ENCODE measurements at places on chromosomes 7 and 10.

DNA sequence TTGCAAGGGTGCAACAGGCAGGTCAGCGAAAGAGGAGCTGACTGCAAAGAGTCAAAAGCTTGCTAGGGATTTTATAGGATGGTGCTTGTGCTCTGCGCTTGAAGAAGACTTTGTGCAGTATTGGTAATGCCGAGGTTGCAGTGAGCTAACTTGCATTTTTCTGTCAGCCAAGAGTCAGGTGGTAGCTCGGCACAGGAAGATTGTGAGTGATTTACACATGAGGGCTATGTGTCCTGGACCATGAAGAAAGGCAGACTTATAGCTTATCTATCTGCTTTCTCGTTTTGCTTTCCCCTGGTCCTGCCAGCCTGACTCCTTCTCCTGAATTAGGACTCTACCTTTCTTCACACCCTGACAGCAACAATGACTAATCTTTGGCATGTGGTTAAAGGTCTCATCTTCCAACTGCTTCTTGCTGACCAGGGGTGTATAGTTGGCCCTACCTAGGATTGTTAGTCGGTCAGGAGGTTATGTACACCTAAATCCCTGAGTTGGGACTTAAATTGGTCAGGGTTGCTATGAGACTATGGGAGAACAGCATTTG is 4.1 kb upstream of the SYPL1 start:
- DNase-seq: peak; percentile 32

DNA sequence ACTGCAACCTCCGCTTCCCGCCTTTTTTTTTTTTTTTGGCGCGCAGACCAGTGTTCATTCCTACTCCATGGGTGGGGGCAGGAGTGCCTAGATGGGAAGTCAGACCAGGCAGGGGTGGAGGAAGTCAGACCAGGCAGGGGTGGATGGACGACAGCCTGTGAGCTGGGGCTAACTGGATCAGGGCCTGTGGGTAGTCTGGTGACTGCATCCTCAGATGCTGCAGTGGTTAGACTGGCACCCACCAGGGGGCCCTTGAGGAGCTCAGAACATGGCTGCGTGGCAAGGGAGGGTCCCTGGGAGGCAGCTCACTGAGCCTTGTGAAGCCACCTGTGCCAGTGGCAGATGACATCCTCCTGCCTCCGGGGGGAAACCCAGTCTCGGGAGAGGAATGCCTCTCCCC is 35.1 kb downstream of the RCC1L start:
- DNase-seq: no peak

DNA sequence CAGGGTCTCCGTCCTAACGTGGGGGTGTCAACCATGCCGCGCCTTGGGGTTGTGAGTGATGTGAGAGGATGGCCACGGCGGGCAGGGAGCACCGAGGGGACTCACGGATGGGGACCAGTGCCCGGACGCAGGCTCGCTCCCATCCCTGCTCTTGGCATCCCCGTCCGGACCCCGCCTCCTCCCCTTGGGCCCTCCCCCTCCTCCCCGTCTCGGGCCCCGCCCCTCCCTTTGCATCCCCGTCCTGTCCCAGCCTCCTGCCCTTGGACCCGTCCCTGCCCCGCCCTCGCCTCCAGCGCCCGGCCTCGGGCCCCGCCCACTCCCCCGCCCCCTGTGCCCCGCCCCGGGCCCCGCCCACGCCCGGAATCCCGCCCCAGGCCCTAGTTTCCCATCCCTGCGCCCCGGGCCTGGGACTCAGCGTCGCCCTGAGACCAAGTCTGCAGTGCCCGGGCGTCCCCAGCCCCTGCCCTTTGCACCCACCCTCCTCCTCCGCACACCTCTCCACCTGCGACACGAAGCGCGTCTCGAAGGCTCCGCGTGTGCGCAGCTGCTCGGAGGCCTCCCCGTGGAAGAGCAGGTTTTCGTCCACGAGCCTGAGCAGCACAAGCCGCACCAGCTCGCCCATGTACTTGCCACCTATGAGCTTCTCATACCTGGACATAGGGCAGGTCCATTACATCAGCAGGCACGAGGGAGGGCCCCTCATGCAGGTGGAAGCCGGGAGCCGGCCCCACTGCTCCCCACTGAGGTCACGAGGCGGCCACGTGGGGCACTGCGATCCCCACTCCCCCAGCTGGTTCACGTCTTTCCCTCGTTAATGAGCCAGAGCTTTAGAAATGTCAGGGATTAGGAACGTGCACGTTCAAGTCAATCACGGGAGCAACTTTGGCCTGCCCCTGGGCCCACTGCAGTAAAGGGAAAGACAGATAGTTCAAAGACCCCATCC is 5.1 kb upstream of the MYL7 start:
- DNase-seq: no peak

DNA sequence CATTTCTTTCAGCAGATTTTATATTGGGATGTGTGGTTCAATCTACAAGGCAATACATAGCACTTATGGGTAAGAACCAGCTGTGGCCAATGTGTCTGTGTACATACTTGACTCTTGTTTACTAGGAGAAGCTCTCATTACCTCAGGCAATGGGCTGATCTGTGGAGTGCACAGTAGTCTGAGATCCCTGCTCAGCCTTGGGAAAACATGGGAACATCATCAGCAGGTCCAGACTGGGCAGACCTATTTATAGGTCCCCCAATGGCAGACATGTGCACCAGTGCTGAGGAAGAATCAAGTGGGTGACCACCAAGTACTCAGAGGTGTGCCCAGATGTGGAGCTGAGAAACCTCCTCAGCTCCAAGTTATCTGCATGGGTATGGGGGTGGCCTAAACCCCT is 349.7 kb downstream of the KIF20B start:
- no peak for DNase-seq

DNA sequence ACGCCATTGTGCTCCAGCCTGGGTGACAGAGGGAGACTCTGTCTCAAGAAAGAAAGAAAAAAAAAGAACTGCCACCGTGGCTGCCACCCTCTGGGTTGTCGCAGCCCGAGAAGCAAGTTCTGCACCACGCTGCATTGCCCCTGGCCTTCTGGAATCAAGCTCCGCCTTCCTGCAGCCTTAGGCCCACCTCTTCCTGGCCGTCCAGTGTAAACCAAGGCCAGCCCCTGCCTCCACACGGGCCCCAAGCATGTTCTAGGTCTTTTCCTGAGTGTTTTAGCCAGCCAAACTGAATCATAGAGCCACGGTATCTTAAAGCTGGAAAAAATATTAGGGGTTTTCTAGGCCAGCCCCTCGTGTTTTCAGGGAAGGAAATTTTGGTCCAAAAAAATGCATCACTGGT is 188.9 kb downstream of the CCDC3 start:
- no peak for DNase-seq

DNA sequence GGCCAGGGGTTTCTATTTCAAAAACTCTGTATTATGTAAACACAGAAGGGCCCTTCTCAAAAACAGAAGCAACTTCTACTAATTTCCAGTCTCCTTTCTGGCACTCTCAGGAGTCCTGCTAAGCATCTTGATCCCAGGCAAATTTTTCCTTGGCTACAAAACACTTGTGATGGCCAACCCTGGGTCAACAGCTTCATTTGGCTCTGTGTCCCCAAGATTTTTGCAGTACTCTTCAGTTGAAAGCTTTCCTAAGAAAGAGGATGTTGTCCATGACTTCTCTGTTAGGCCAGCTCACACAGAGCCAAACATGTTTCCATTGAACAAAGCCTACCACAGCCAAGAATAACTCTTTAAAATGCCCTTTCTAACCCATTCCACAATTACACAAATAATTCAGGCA is 99.0 kb upstream of the EGR2 start:
- no peak for DNase-seq

GRCh38 chr10:49594594-49594993 is 15.5 kb upstream of the SLC18A3 start:
- DNase-seq: peak; percentile 60

DNA sequence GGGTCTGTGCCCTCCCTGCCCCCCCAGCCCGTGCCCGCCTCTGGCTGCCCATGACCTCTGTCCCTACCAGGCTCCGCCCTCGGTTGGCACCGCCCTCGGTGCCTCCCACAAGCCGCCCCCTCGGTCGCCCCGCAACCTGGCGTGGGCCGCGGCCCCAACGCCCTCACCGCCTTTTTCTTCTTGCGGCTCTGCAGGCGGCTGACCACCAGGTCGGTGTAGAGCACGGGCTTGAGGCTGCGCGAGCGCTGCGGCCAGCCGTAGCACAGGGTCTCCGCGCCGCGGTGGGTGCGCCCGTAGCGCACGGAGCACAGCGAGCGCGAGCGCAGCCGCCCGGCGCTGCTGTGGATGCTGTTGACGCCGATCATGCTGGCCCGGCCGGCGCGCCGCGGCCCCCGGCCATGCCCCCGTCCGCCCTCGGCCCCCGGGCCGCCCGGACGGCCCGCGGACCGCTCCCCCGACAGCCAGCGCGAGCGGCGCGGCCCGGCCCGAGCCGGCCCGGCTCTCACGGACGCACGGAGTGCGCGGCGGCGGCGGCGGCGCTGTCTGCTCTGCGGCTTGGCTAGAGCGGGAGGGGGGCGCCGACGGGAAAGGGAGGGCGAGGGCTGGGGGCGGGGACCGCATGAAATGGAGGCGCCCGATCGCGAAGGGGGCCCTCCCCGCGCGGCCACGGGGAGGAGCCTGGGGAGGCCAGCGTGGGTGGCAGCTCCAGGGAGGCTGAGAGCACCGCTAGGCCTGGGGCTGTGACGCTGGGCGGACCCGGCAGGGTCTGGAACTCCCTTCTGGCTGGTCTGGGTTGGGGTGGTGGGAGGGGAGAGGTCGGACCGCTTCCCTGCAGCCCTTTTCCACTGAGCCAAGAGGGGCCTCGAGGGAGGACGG is 9.6 kb downstream of the PSD start:
- no peak for DNase-seq

- no peak for DNase-seq
Observed at GRCh38 chr10:124027031-124027611, 66.3 kb downstream of the CHST15 start.

- DNase-seq: peak; percentile 15
Observed at GRCh38 chr10:12041766-12042408, 722 bp downstream of the UPF2 start.

GRCh38 chr7:121945066-121945465 is 72.1 kb downstream of the PTPRZ1 start:
- DNase-seq: no peak

DNA sequence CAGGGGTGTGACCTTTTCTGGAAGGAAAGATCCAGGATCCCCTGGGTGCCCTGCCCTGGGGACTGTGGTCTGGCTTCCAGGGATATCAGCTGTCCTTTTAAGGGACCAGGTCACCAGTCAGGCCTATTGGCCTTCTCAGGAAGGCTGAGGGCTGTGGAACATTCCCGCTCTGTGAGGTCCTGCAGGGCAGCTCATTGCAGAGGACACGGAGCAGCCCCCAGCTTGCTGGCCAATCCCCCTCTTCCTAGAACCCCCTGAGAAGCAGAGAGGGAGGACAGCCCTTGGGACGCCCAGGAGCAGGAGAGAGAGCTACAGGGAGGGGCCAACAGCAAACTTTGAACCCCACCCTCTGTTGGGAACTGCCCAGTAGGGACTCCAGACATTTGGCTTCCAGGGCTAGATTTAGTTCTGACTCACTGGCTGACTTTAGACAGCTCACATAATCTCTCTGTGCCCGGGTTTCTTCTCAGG is 67.9 kb upstream of the COL13A1 start:
- no peak for DNase-seq

DNA sequence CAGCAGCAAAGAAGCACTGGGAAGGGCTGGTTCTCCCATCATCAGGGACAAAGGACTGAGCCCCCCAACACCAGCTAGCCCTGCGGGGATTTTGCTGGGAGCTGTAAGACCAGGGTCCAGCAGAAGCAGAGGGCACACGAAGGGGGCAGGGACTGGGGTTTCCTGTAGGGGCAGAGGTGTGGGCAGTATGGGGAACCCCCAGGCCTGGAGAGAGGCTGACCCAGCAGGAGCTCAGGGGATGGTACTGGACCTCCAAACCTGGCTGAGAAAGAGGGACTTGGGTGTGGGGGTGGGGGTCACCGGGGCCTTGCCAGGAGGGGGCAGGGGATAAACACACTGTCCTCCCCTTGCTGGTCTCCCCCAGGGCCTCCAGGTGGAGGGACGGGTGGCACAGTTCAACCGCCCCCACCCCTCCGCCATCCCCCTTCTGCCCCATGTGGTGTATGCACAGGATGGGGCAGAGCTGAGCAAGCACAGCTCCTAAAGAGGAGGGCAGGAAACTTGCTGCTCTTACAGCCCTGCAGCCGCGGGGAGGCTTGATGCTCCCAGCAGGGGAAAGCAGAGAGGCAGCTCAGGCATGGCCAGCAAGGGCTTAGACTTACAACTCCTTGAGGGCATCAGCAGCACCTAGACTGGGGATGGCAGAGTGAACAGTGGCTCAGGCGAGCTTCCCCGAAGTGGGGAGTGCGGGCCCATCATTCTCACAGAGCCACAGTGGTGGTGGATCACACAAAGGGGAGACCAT is 12.4 kb upstream of the RET start:
- DNase-seq: no peak

GRCh38 chr10:45403151-45403550 is 29.1 kb downstream of the ALOX5 start:
- DNase-seq: no peak

GRCh38 chr10:28713626-28714352 is 36.5 kb downstream of the BAMBI start:
- DNase-seq: no peak

- DNase-seq: no peak
Observed at GRCh38 chr7:16494955-16495719, 29.6 kb upstream of the SOSTDC1 start.

DNA sequence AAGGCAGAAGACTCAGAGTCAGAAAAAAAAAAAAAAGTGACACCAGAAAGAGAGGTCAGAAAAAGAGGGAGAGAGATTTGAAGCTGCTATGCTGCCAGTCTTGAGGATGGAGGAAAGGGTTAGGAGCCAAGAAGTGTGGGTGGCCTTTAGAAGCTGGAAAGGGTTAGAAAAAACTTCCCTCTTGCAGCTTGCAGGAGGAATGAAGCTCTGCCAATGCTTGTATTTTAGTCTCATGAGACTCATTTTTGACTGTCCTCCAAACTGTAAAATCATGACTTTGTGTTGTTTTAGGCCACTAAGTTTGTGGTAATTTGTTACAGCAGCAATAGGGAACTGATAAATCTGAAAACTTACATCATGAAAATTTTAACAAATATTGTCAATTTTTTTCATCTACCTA is 127.7 kb upstream of the NOBOX start:
- no peak for DNase-seq

Data from kidney glomerular epithelial cell (primary cell).